ENCODE measurements at places on chromosomes 2 and 18.

- no peak for DNase-seq
These were observed 325.9 kb upstream of the LINC00305 start for GRCh38 chr18:64474773-64475172.

- no peak for DNase-seq
These were observed 2005.9 kb upstream of the CELF4 start for GRCh38 chr18:39571511-39571910.

DNA sequence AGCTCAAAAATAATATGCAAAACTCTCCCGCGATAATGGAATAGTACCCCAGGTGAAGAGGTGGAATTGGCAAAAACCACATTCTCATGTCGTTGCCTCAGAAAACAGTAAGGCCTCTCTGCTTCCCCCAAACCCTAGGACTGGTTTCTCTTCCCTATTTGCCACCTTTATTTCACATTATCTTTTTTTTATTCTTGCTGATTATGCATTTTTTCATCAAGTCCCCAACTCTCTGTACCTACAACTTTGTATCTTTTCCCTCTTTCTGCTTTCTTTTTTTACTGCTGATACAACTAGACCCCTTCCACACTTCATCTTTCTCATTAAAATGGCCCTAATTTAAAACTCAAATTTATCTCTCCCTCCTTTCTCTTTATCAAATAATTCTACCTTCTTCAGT lies 1472.2 kb downstream of the SUCLG1 start:
- DNase-seq, result no peak

- no peak for DNase-seq
These were observed 64.1 kb downstream of the SIGLEC15 start for GRCh38 chr18:45889419-45890064.

DNA sequence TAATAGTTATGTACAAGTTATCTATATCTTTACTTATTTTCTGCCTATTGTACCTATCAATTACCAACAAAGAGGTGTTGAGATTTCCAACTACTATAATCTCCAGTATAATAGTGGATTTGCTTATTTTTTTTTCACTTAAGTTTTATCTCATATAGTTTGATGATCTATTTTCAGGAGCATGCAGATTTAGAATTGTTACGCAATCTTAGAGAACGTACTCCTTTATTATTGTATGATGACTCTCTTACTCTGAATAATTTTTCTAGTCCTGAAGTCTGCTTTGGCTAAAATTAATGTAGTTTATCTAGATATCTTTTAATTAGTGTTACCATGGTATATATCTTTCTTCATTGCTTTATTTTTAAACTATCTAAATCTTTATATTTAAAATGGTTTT lies 205.2 kb downstream of the SCG2 start:
- no peak for DNase-seq

- peak; percentile 47 for DNase-seq
These were observed 85.4 kb upstream of the MYO3B start for GRCh38 chr2:170092436-170093060.

DNA sequence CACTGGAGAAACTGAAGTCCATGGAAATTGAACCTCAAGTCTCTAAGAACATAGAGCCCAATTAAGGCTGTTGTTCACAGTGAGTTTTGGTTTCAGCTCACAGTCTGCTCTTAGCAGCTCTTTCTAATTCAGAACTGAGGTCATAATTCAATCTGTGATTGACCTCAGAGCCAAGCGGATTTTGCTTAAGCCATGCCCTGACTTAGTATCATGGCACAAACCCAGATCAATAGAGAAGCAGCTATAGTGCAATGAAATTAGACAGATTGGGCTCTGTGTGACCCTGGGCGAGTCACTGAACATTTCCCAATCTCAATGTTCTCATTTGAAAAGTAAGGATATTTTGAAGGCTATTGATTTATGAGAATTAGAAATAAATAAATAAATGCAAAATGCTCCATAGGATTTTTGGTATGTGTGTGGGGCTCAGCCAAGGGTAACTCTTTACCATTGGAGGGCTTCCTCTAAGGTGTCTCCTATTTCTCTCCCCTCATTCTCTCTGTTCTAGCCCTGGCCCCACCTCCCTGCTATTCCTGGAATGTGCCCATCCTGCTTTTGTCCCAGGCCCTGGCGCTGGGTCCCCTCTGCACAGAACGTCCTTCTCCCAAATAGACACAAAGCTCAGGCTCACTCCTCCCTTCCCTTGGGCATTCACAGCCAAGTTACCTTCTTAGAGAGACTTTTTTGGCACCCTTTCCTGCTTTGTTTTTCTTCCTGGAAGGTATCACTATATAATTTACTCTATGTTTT lies 239.6 kb downstream of the LPIN1 start:
- no peak for DNase-seq

GRCh38 chr2:100276716-100277115 lies 45.6 kb downstream of the LONRF2 start:
- DNase-seq, result no peak

GRCh38 chr2:181632733-181633401 lies 24.0 kb downstream of the CERKL start:
- DNase-seq, result no peak

GRCh38 chr2:215107216-215108056 lies 31.0 kb downstream of the ABCA12 start:
- no peak for DNase-seq

DNA sequence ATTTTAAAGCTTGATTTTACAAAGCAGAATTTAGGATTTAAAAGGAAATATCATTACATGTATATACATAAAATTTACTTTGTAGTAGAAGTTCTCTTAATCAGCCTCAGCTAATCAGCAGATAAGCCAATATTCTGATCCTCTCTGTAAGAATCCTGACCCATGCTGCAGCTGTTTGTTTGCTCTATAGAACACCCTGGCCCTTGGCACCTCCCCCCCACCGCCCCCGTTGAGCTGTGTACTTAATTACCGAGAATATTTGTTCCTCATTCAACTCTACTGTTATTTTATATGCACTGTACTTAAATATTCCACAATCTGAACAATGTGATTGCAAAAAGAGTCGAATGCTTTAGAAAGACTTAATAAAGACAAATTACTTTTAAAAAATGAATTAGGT lies 98.0 kb downstream of the EVA1A start:
- DNase-seq, result no peak

DNA sequence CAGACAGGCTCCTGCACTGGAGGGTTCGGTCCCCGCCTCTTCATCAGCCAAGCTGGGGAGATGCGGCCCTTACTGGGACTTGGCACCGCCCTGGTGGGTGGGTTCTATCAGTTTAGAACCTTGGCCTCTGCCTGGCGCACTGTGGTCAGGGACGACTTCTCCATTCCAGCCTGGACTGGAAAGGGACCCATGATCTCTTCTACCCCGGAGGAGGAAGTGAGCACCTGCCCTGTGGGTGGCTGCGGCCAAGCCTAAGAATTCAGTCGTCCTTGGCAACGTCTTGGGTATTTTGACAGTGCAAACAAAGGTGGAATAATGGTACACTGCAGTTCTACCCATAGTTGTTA lies 106.9 kb upstream of the CD302 start:
- no peak for DNase-seq

DNA sequence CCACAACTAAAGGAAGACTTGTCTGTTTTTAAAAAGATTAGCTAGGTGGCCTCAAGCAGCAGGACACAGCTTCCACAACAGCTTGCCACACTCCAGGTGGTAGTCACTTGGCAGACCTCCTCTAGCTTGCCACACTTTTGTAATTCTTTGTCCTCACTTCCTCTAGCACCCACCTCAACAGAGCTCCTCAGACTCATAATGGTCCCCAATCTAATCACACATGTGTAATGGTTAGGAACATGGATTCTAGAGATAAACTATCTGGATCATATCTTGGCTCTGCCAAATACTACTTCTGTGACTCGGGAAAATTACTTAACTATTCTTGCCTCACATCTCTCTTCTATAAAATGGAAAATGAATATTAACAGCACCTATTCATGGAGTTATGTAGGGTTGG lies 3.5 kb downstream of the SNRNP200 start:
- no peak for DNase-seq

GRCh38 chr2:67289921-67290371 lies 107.2 kb upstream of the ETAA1 start:
- no peak for DNase-seq

DNA sequence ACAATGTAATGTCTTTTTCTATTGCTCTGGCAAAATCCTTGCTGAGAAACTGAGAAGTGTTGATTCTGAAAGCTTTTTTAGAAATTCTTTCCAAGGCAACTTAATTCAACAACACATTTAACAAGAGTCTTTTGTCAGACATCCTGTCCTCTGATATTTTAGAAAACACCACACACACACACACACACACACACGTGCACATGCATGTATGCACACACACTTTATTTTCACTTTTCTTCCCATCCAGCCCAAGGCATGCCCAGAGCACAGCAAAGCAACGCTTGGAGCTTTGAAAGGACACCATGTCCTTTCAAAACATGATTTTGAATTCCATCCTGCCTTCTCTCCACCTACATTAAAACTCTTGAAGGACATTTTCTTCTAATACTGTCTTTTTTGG lies 116.1 kb downstream of the ATL2 start:
- no peak for DNase-seq

DNA sequence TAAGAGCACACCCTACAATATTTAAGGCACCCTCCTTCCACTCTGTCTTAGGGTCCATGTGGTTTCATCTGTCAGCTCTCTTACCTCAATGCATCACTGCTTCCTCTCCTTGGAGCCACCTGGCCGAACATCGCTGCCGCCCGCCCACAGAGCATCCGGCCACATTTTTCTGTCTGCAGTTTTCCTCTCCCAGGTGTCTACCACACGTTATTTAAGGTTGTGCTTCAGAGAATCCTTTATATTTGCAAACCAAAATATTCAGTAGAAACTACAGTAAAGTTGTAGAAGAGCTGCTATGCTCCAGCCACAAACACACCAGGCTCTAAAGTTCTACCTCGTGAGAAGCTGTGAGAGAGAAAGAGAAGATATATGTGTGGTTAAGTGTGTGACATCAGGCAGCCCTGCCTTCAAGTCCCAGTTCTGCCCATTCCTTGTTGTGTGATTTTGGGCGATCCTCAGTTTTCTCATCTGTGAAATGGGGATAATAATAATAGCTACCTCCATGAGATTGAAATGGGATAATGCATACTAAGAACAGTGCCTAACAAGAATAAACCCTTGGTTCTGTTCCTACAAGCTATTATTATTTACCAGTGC lies 4.9 kb upstream of the STK17B start:
- DNase-seq, result no peak

- DNase-seq, result no peak
These were observed 152.0 kb upstream of the ZEB2 start for GRCh38 chr2:144671695-144672455.

DNA sequence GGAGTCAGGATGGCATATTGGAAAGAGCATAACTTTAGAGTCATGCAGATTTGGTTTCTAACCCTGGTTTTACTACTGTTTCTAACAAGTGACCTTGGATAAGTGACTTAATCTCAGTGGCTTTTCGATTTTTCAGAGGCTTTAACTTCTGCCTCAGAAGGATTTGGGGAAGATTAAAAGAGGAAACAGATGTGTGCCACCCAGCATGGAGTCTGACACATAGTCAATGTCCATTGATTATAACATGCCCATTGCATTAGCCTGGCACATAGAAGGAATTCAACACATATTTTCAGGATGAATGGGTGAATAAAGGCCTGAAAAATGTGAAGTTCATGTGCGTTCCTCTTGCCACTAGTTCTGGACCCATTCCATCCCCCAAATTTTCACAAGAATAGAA lies 438.2 kb downstream of the EPHA4 start:
- no peak for DNase-seq

- no peak for DNase-seq
These were observed 879.9 kb downstream of the DCC start for GRCh38 chr18:53219853-53220252.

DNA sequence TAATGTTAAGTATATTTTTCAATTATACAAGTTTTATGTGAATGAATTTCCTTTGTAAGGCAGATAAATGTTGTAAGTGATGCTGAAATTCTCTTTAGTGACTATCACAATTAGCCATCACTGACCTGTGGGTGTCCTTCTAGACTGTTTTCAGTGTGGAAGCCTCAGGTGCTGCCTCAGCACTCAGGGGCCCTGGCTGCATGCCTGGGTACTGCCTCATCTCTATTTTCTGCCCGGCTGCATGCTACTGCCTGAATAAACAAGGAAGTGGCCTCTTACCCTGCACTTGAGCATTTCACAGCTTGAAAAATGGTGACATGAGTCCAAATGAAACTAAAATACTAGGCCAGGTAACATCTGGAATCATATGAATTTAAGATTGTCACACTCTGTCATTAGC lies 787.6 kb upstream of the SALL3 start:
- DNase-seq, result no peak

- no peak for DNase-seq
These were observed 32.4 kb downstream of the TMEM87B start for GRCh38 chr2:112087346-112088020.

- no peak for DNase-seq
These were observed 200.6 kb upstream of the NCKAP5 start for GRCh38 chr2:133768658-133769435.

DNA sequence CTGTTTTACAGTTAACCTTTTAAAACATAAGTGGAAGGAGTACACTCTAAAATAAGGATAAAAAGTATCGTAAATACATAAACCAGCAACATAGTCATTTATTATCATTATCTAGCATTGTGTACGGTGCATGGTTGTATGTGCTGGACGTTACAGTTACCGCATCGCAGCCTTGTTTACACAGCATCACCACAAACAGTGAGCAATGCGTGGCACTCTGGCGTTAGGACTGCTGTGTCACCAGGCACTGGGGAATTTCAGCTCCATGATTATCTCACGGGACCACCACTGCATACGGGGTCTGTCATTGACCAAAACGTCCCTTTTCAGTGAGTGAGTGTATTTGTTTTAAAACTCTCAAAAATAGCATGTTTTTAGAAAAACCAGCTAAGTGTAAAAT lies 103.0 kb upstream of the SNTG2 start:
- DNase-seq, result no peak

GRCh38 chr2:208609166-208609804 lies 202.7 kb downstream of the PTH2R start:
- DNase-seq, result no peak

GRCh38 chr2:134718023-134718816 lies 580 bp downstream of the TMEM163 start:
- no peak for DNase-seq

GRCh38 chr2:47357483-47357882 lies 45.5 kb upstream of the MSH2 start:
- DNase-seq, result peak; percentile 21

GRCh38 chr18:33540392-33540791 lies 37.6 kb upstream of the ASXL3 start:
- no peak for DNase-seq

DNA sequence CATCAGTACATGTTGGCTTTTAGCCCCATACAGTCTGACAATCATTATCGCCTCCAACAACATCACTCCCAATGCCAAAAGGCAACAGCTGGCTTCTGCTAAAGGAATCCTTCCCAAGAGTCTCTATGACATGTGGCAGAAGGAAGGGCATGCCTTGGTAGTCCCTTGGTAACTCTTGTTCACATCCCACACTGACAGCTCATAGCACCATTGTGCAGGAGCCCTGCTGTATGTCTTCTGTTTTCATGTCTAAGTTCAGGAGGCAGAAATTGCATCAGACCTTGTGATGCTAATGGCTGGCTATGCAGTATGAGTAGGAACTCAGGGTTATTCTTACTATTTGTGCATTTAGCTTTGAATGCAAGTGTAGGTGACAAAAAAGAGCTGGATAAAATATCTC lies 392.1 kb downstream of the PTH2R start:
- no peak for DNase-seq

All from hematopoietic multipotent progenitor cell treated with erythropoietin and hydrocortisone succinate and interleukin-3 and kit ligand, for 15 days (in vitro differentiated cells).